ENCODE measurements at places on chromosomes 16 and 17.

DNA sequence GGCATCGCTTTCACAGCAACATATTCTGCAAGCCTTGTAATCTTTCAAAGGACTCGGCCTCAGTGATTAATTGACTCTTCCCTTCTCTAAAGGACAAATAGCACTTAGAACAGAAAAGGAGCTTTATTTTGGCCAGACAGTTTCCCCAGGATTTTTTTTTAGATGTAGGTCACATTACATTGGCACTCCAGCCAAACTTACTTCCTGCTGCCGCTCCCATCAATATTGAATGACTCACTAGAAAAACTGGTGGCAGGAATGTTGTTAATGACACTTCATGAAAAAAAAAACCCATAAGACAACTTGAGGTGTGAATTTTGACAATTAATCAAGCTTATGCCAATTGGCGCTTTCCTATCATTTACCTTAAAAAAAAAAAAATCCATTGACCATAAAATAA is 432.6 kb downstream of the TOX3 start:
- no peak for DNase-seq

GRCh38 chr17:3835410-3836229 is 10.4 kb downstream of the NCBP3 start:
- no peak for DNase-seq

- no peak for DNase-seq
Measured at GRCh38 chr16:877242-878071, 76.9 kb upstream of the GNG13 start.

- DNase-seq: peak; percentile 25
Measured at GRCh38 chr17:30278032-30278431, 13.7 kb downstream of the BLMH start.

GRCh38 chr17:35129154-35129972 is 7.9 kb downstream of the FNDC8 start:
- no peak for DNase-seq

DNA sequence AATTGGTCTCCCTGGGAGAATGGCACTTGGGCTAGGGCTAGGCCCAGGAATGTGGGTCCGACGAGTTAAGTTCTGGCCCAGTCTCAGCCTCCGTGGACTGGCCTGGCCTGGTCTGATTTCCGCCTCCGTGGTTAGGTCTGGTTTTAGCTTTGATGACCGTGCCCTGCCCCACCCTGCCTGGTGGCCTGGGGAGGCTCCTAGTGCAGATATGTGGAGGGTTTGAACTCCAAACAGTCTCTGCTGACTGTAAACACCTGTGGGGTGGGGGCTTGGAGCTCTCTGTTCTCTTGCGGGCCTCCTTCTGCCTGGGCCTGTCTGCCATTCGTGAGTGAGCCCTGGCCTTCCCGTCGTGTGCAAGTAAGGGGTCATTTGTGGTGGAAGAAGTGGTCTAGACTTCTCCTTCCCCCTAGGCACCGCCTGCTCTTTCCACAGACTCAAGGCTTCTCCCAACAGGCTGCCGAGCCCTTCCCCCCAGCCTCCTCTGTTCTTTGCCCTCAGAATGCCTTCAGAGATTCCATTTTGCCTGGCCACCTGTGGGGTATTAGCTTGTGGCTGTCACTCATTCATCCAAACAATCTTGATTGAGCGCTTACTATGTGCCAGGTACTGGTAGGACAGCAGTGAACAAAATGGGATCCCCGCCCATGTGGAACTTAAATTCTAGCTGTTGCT is 1.6 kb downstream of the ATP6V0C start:
- DNase-seq: peak; percentile 42

GRCh38 chr17:43438626-43439025 is 39.8 kb downstream of the ARL4D start:
- DNase-seq: no peak

GRCh38 chr16:70575376-70575775 is 51.8 kb downstream of the SF3B3 start:
- DNase-seq: no peak

DNA sequence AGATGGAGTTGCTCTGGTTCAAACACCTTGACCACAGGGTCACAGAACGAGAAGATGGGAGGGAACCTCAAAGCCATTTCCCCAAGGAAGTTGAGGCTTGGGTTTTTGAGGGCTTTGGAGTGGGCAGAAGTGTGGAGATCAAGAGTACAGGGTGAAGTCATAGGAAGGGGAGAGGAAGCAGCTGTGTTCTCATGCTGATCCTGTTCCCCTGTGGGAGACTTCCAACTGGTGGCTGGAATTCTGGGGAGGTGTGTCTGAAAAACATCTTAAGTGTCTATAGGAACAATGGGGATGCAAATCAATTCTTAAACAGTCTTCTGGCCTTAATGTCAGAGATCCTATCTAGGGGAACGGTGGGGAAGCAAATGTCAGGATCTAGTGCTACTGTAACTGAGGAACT is 38.8 kb upstream of the HSBP1 start:
- DNase-seq: no peak

GRCh38 chr16:88686062-88686438 is 257 bp downstream of the SNAI3 start:
- DNase-seq: no peak

DNA sequence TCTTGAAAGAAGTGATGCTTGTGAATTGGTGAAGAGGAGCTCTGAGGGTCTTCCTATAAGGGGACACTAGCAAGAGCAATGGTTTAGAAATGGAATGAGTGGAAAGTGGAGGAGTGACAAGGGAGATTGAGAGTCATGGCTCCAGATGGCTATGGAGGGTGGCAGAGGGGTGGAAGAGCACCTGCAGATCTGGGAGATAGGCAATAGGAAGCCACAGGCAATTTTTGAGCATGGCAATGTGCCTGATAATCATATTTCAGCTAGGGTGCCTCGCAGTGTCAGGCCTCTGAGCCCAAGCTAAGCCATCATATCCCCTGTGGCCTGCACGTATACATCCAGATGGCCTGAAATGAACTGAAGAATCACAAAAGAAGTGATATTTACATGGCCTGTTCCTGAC is 21.5 kb downstream of the RGS9 start:
- no peak for DNase-seq

DNA sequence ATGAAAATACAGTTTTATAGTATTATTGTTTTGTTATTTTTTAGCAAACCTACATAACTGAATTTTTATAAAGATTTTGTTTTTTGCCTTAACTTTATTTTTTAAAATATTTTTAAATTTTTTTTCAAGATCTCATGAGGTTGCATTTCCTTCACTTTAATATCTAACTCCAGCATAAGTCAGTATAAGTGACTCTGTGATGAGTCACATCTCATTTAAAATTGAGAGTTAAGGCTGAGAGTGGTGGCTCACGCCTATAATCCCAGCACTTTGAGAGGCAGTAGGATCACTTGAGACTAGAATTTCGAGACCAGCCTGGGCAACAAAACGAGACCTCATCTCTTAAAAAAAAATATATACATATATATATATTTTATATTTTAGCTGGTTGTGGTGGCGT is 44.0 kb downstream of the NLK start:
- DNase-seq: no peak

GRCh38 chr16:70592106-70592571 is 54.2 kb upstream of the IL34 start:
- peak; percentile 58 for DNase-seq

DNA sequence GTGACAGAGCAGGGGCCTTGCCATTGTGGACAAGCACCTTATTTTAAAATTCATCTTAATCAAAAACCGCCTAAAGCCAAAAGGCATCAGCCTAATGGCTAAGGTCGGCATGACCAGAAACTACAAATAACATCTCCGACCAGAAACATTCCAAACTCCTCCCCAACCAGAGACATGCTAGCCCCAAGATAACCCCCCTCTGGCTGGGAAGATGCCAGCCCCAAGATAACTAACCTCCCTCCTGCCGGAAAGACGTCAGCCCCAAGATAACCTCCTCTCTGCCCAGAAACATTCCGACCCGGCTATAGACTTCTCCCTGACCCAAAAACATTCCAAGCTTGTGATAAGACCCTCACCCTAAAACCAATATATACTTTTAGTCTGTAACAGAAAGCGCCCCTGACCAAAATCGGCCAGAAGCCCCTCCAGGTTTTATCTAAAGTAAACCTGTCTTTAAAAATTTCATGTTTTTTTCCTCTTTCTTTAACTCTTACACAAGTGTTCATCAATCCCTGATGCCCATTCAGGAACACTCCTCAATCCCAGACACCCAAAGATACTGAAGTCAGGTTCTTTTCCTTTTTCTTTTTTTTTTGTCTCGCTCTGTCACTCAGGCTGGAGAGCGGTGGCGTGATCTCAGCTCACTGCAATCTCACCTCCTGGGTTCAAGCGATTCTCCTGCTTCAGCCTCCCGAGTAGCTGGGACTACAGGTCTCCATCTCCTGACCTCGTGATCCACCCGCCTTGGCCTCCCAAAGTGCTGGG is 32.7 kb downstream of the TLE7 start:
- DNase-seq: peak; percentile 80

DNA sequence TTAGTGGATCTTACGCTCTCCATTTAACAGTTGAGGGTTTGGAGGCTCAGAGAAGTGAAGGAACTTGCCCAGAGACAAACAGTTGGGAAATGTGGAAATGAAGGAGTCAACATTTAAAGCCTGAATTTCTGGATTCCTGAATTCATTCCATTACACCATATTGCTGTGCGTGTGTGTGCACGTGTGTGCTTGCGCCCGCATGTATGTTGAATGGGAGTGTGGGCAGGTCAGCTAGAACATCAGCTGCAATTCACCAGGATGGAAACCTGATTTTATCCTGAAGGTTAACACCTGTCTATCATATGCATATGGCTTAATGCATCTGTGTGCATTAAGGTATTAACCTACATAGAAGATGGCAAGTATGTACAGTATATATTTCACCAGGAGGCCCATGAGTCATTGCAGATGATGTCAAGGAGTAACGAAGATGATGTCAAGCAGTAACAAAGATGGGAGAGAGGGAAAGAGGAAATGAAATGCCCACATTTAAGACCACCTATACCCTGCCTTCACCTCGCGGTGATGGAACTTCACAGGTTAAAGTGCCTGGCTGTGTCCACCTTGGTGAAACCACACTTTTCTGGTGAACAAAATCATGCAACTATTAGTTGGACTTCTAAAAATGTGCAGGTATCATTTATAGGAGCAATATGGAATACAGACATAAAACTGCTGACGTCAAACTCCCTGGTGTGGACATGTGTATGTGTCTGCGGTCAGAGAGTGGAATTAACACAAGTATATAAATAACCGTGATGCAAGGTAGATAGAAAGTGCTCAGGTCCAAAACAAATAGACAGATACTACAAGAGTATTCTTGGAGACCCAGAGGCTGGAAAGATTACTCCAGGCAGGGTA is 832 bp upstream of the ADAP2 start:
- DNase-seq: no peak

DNA sequence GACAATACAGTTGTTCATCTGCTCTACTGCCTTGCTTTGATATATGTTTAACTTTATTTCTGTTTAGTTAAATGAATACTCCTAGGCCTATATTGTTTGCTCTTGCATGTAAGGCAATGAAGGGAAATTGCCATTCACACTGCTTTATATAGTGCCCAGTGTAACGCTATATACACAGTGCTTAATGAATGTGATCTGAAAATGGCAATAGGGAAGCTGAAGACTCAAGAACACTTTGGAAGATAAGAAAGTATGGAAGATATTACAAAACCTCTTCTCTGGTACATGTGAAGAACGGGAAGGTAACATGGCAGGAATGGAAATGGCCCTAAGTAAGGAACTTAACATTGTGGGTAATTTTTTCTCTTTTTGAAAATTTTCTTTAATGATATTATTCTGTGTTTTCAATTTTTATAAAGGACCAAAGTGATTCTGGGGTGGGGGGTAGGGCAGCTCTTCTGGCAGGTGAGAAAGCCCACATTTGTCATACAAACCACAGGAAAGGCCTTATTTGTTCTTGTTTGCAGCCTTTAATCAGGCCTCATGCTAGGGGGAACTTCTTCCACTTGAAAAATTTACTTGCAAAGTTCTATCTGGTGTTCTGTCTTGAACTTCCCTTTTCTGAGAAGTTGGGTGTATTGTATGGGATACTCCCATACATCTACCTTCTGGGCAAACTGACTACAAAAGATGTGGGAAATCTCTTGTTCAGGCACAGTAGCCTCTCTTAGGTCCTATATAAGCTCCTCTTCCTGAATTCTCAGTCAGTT is 100.8 kb upstream of the CORO6 start:
- DNase-seq: no peak

- no peak for DNase-seq
Measured at GRCh38 chr16:85557971-85558657, 55.0 kb upstream of the GSE1 start.

DNA sequence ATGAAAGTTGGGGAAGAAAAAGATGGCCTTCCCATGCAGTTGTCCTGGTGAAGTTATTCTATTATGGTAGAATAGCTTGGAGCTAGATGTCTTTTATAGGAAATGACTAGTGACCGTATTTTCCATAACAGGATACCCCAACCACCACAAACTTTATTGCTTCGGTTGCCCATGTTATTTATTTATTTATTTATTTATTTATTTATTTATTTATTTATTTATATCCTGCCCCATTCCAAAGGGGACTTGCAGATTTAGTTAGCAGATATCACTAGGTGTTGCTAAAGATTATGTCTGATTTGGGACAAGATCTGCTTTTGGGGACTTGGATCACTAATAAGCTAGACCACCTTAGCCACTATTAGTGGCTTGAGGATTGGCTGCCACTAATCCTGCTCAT is 68.3 kb downstream of the ARHGAP44 start:
- no peak for DNase-seq

- DNase-seq: no peak
Measured at GRCh38 chr16:58843675-58844074, 109.6 kb upstream of the GOT2 start.

DNA sequence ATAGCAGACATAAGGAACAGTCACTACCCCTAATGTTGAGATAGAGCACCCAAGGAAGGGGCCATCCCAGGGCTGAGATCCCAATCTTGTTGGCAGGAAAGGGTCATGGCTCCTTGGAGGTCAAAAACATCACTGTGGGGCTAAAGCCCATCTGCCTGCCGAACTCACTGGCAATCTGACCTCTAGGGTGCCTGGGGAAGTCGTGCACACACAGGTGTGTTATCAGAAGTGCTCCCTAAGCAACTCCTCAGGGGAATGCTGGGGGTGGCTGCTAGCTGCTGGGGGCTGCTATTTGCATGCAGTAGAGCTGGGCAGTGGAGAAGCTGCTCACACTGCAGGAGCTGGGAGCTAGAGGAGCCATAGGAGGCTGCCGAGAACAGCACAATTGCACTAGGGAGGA is 47.5 kb upstream of the PHOSPHO1 start:
- no peak for DNase-seq

DNA sequence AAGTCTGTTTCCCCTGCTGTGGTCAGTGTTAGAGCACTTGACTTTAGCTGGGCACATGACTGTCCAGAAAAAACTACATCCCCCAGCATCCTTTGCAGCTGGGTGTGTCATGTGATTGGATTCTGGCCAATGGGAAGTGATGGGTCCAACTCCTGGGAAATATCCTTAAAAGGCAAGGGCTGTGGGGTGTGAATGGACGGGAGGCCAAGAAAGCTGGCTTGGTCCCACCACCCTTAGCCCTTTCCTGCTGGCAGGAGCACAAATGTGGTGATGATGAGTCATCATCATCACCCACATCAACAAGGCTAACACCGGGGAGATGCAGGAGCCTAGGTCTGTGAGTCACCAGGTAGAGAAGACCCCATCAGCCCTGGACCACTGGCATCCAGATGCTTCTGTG is 341.7 kb downstream of the C16orf95 start:
- no peak for DNase-seq
